ENCODE measurements at places on chromosomes 12 and 14. TPM values are rescaled to one million over a fixed set of nuclear protein-coding genes. Genes with fewer than 3 reads are reported as not detected.
A peak's percentile ranks its signal among the peaks of the same experiment; 100 is the strongest.

GRCh38 chr14:81400852-81401251, 728 bp upstream of the STON2 start:
- no peak for DNase-seq

- no peak for DNase-seq
Observed at GRCh38 chr14:89190765-89191513, 226.1 kb downstream of the FOXN3 start.

GRCh38 chr12:122035292-122035691, 13.6 kb downstream of the BCL7A start:
- DNase-seq: no peak

GRCh38 chr12:92927055-92927435, 2.0 kb downstream of the EEA1 start:
- no peak for DNase-seq

DNA sequence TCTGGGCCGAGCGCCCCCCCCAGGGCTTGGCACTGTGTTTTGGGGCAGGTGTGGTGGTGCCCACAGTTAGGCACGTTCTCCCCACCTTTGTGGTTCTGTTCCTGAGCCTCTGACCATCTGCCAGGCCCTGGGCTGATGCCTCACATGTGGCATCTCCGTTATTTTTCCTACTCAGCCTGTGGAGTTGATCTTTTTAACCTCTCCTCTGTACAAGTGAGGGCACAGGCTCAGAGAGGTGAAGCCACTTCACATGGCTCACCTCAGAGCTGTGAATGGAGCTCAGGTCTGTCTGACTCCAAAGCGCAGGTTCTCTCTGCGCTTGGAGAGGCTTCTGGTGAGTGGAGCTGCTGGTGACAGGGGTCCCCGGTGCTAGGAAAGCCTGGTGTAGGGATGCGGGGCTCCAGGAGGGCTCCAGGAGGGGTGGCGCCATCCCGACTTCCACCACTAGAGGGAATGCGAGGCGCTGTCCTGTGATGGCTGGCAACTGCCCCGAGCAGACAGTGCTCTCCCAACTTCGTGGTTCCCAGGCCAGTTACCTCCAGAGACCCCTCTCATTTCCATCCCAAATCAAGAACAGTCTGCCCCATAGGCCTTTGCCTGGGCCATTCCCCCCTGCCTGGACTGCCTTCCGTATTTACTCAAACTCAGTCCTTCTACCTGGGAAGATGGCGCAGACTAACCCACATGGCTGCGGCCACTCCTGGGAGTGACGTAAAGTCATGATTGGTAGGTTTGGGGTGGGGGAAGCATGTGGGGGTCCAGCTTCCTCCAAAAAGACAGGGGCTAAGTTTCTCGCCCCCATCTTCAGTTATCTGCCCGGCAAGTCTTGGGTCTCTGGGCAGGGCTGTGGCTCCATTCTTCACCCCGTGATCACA, 9.9 kb downstream of the BCL7A start:
- peak; percentile 33 for DNase-seq

Gene MYF5
- total RNA-seq: not detected

Gene SPX
- under 0.01 TPM for total RNA-seq

All from hematopoietic multipotent progenitor cell (in vitro differentiated cells).